ENCODE measurements at places on chromosomes 7 and 10. TPM values are rescaled to one million over a fixed set of nuclear protein-coding genes. Genes with fewer than 3 reads are reported as not detected.

DNA sequence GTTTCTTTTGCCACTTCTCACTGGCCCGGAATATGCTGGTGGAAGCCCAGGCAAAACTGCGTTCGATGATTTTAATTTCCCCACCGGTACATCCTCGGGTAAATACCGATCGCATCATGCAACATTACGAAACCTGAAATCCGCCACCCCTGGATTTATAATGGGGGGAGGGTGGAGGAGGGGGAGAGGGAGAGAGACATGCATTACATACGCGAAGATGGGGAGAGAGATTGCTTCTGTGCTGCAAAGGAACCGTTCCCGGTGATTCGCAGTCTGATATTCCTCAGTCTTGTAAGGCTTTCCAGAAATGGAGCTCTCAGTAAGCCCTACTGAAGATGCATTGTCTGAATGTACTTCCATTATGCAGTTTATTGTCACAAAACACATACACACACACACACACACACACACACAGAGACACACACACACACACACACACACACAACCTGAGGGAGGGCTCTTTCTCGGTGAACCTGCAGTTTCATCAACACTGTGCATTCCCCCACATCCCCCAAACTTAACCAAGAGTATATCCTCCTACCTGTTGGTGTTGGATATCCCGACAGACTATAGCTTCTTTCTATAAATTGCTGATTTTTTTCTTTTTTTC lies 741 bp downstream of the GPR85 start:
- no peak for DNase-seq

- no peak for DNase-seq
Measured at GRCh38 chr7:81618396-81619014, 151.3 kb downstream of the HGF start.

GRCh38 chr10:43901302-43901701 lies 252.6 kb upstream of the ZNF32 start:
- DNase-seq: no peak

DNA sequence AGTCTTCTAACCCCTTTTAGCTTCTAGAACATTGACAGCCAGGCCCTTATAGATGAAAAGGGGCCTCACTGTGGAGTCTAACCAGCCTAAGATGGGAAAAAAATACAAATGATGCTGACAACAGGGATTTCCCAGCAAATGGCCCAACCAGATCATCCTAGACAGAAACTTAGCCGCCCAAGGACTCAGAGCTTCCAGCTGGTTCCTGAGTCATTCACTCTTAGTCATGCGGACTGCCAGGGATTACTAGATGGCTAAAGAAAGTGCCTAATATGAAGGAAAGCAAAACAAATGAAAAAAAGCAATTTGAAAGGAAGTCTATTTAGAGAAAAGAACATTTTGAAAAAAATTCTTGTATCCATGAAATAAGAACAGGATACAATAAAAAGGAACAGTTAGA lies 23.7 kb downstream of the TSPAN14 start:
- no peak for DNase-seq

GRCh38 chr10:49418328-49418727 lies 22.4 kb upstream of the DRGX start:
- no peak for DNase-seq

- no peak for DNase-seq
Measured at GRCh38 chr7:776992-777727, 50.1 kb upstream of the PRKAR1B start.

DNA sequence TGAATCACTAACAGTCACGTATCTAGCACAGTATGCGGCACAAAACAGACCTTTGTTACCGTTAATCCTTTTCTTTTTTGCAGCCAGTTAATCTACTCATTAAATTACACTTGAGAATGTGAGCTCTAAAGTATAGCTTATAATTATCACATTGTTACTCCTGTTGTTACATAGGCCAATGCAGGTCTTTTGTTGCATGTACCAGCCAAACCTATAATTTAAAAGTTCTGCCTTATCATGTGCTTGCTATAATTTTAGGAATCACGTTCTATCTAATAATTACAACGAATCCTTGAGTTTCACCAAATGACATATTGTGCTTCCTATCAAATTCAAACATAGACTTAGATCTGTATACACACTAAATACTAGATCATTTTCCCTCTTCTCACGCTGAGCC lies 245.1 kb downstream of the DGKI start:
- no peak for DNase-seq

GRCh38 chr7:127578036-127578684 lies 7.2 kb downstream of the GCC1 start:
- no peak for DNase-seq

DNA sequence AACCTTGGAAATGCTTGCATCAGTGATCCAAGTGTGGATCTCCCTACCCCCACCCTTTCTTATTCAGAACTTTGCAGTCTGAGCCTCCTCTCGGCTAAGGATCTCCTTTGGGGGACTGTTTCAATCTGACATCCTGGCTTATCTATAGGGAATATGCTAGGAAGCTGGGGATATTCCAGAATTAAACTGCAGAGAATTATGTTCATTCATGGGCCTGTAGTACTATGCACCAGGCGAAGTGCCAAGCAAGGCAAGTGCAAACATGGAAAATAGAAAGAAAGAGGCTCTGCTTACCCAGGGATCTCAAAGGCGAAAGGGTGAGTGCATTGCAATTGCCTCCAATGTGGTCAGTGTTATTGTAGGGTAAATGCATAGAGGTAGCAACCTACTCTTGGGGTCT lies 96.5 kb downstream of the CACNB2 start:
- no peak for DNase-seq

Gene ADCY1
- not detected for polyA plus RNA-seq

Gene TTYH3
- polyA plus RNA-seq: 1.9 TPM

Gene CYTH3
- 4.1 TPM for polyA plus RNA-seq

Gene DRGX
- not detected for polyA plus RNA-seq

Gene NEURL1
- polyA plus RNA-seq: 0.17 TPM
